Activated naive CD8-positive, alpha-beta T cell treated with anti-CD3 and anti-CD28 coated beads for 36 hours (primary cell): ENCODE measurements at places on chromosomes 12 and 14. TPM values are rescaled to one million over a fixed set of nuclear protein-coding genes. Genes with fewer than 3 reads are reported as not detected.

DNA sequence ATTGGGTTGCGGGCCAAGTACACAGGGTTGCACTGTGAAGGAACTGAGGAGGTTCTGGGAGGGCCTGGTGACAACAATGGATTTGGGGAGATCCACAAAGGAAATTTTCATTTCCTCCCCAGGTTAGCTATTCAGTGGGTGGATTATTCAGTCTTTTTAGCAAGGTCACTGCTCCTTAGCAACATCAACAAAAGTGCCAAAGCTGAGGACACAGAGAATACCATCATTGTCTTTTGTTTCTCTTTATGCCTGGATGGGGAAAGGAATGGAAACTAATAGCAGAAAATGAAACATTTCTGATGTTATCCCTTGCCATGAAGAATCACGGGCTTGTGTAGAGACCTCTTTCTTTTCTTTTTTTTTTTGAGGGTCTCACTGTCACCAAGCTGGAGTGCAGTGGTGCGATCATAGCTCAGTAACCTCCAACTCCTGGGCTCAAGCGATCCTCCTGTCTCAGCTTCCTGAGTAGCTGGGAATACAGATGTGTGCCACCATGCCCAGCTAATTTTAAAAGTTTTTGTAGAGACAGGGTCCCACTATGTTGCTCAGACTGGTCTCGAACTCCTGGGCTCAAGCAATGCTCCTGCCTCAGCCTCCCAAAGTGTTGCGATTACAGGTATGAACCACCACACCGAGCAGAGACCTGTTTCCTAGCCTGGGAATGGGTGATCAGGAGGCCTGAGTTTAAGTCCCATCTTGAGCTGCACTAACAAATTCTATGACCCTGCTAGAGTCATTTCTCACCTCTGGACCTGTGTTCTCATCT is 6.5 kb downstream of the PPP1R3E start:
- peaks cover 24% of the 10 kb centered on the region for H3K4me1 ChIP-seq
- no peak overlapping the region for H3K27ac ChIP-seq
- no peaks in the 10 kb centered on the region for H3K27me3 ChIP-seq
- DNase-seq, result no peak
- H3K4me3 ChIP-seq, result no peak overlapping the region
- H3K36me3 ChIP-seq, result peaks cover 17% of the 10 kb centered on the region

DNA sequence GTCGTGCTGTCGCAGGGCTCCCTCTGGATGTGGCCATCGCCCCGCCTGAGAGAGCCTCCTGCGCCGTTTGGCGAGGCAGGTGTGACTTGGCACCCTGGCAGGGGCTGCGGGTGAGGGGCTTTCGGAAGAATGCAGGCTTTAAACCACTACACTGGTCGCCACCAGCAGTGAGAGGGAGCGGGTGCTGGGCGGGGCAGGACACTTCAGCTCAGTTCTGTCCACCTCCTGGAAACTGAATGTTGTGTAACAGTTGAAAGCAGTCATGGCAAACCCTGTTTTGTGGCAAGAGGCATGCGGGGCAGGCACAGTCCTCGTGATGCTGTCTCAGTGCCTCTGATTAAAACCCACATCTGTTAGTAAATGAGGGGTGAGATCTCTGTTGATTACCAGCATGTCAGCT is 55.9 kb downstream of the AACS start:
- no peak overlapping the region for H3K27ac ChIP-seq
- no peak for DNase-seq
- H3K4me1 ChIP-seq, result no peaks in the 10 kb centered on the region
- H3K4me3 ChIP-seq, result no peak overlapping the region

DNA sequence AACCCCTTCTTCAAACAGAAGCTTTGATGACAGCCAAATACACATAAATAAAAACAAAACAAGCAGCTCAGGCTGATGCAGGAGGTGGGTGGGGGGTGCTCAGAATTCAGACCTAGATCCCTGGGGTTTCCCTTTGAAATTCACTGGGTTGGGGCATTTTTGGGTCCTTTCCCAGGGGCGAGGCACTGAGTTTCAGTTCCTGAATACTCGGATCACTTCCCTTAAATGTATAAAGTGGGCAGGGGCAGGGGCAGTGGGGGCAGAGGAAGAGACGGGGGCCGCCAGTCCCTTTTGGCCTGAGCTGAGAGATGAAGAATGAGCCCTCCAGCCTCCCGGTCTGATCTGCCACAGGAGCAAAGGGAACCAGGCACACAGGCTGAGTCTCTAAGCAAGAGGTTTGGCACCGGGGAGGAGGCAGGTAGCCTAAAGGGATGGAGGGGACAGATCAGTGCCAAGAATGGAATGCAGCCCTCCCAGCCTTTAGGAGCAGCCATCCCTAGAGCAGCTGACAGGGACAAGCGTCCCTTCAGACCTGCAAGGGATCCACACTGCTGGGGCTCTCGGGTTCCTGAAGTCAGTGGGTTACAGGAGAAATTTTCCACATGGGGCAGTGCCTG is 20.3 kb downstream of the KDM2B start:
- peaks cover 4% of the 10 kb centered on the region for H3K4me1 ChIP-seq
- H3K4me3 ChIP-seq, result no peak overlapping the region
- H3K27me3 ChIP-seq, result no peaks in the 10 kb centered on the region

DNA sequence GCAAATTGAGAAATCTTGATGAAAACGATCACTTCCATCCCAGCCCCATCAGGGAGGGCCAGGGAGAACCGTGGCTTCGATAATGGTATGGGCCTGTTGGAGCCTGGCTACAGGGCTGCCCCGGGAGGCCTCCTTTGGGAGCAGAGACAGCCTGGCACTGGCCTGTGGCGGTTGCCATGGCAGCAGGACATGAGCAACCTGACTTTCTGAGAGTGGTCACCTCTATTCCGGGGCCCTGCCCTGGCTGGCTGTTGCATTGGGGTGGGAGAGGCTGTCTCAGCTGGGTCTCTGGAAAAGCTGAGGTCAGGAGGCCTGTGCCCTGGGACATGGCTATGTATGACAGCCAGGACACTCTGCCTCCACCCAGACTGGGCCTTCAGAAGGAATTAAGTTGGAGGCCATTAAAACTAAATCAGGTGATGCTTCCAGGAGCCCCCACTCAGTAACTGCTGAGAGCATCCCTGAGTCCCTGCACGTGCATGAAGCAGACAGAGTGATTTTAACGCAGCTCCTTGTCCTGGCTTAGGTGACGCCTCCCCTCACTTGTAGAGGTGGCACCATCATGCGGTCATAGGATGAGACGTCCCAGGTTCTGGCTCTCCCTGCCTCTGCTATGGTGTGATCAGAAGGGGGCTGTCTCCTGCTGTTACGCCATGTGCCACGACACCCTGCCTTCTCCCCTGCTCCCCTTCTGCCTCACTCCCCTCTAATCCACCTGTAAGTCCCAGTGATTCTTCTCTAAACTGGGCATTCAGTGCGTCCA is 126.3 kb downstream of the SLC25A47 start:
- no peak overlapping the region for H3K27ac ChIP-seq
- no peaks in the 10 kb centered on the region for H3K27me3 ChIP-seq
- no peak overlapping the region for H3K4me3 ChIP-seq
- no peak for DNase-seq
- peaks cover 12% of the 10 kb centered on the region for H3K4me1 ChIP-seq
- H3K36me3 ChIP-seq, result no peaks in the 10 kb centered on the region

- peaks cover 15% of the 10 kb centered on the region for H3K36me3 ChIP-seq
- no peaks in the 10 kb centered on the region for H3K27me3 ChIP-seq
- peak; percentile 73 for DNase-seq
- H3K4me3 ChIP-seq, result peak overlapping the region; percentile 92
- H3K27ac ChIP-seq, result peak overlapping the region; percentile 82
- peaks cover 67% of the 10 kb centered on the region for H3K4me1 ChIP-seq
Observed at GRCh38 chr14:73785834-73786635, 65.6 kb upstream of the PTGR2 start.

- no peak overlapping the region for H3K4me3 ChIP-seq
- H3K27ac ChIP-seq, result no peak overlapping the region
- H3K27me3 ChIP-seq, result no peaks in the 10 kb centered on the region
- H3K4me1 ChIP-seq, result peaks cover 36% of the 10 kb centered on the region
Observed at GRCh38 chr12:120895532-120895931, 8.6 kb downstream of the SPPL3 start.

DNA sequence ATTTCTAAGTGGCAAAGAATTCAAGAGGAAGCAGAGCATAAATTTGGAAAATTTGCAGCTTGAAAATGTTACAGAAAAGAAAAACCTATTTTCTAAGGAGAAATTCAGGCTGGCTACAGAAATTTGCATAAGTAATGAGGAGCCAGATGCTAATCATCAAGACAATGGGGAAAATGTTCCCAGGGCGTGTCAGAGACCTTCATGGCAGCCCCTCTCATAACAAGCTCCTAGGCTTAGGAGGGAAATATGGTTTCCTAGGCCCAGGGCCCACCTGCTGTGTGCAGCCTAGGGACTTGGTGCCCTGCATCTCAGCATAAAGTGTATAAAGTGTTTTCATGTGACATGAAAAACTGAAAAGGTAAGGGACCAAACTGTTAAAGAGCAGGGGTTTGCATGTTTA is 1796.3 kb upstream of the FLRT2 start:
- no peak overlapping the region for H3K4me3 ChIP-seq
- H3K4me1 ChIP-seq, result no peaks in the 10 kb centered on the region
- no peaks in the 10 kb centered on the region for H3K27me3 ChIP-seq
- H3K27ac ChIP-seq, result no peak overlapping the region
- DNase-seq, result no peak

DNA sequence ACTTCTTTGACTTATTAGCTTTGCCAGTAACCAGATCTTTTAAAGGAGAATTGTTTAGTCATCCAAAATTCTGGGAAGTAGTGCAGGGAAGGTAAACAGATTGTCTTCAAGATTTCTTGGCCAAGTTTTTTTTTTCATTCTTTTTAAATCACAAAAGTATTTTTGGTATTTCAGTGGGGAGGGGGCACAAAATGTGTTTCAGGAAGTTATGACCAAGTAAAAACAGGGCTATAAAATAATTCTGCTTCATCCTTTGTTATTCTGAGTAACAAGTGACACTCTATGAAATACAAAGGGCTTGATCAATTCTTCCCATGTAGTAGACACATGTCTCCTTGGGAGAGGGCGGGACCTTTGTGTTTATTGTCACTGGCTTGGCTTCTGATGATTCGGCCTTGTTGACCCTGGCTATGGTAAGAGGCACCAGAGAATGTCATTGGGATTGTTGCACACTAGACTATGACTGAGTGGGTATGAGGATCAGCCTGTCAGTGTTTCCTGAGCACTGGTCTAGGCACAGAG is 55.4 kb downstream of the SUSD6 start:
- H3K27me3 ChIP-seq, result no peaks in the 10 kb centered on the region
- no peak for DNase-seq
- H3K36me3 ChIP-seq, result peaks cover 59% of the 10 kb centered on the region

DNA sequence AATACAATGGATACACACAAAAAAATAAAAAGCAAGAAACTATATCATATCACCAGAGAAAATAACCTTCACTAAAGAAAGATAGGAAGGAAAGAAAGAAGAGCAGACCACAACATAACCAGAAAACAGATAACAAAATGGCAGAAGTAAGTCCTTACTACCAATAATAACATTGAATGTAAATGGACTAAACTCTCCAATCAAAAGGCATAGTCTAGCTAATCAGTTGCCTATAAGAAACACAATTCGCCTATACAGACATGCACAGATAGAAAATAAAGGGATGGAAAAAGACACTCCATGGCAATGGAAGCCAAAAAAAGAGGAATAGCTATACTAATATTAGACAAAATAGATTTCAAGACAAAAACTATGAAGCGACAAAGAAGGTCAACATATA is 8.9 kb upstream of the TAS2R30 start:
- no peak for DNase-seq
- peaks cover 9% of the 10 kb centered on the region for H3K4me1 ChIP-seq
- H3K27ac ChIP-seq, result no peak overlapping the region
- peaks cover 52% of the 10 kb centered on the region for H3K36me3 ChIP-seq
- H3K4me3 ChIP-seq, result no peak overlapping the region

DNA sequence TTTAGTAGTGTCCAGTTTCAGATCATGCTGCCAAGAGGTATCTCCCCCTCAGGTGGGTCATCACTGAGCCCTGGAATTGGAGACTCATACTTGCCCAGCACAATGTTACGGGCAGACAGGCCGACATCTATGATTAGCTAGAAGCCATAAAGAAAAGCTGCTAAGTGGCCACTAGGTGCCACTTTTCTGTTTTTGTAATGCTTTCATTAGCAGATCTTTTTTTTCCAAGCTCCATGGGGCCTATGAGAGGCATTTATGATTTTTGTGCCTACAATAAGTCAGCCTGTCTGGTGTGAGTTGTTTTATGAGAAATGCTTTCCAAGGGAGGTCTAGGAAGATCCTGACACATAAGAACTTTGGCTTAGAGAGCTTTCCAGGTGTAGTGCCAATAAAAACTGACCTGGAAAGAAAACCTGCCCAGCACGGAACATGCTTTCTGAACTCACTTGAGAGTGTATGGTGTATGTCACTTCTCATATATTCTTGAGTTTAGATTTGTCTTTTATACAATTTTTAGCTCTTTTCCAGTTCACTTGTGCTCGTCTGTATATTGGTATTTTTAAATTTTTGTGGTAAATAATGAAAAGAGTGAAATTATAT is 21.8 kb upstream of the SMCO2 start:
- DNase-seq, result no peak
- H3K36me3 ChIP-seq, result peaks cover 2% of the 10 kb centered on the region
- no peaks in the 10 kb centered on the region for H3K4me1 ChIP-seq
- H3K27ac ChIP-seq, result no peak overlapping the region

DNA sequence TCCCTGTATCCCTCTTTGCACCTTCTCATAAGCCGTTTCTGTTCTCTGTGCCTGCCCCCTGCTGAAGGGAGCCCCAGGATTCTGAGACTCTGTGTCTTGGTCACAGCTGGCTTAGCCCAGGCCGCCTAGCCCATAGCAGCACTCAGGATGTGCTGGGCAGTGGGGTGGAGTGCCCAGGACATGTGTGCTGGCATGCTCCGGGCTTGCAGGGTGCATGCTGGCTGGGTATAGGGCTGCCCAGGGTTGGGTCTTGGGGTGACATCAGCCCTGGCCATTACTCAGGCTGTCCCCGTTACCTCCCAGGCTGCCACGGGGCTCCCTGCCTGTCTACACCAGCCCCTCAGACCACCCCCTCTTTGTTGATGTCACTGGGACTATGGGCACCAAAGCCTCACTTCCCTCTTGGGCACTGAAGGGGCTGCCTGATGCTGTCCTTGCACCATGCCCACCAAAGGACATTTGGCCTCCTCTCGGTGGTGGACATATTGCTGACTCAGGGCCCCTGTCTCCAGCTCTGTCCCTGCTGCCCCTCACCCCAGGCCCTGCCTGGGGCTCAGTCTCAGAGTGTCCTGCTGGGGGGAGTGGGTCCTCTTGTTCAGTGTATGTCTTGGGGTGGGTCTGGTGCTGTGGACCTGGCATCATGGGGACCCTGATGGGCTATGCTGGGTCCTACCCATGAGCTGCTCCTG is 2.4 kb downstream of the CEP170B start:
- DNase-seq, result no peak
- H3K4me3 ChIP-seq, result no peak overlapping the region
- H3K36me3 ChIP-seq, result no peaks in the 10 kb centered on the region
- no peak overlapping the region for H3K27ac ChIP-seq

The GSKIP gene
- 18.1 TPM for total RNA-seq

The LRP1-AS gene
- not detected for total RNA-seq

The AKAP3 gene
- 2.7 TPM for total RNA-seq
